Placental pericyte (primary cell): ENCODE measurements at places on chromosomes 6 and 20. TPM values are rescaled to one million over a fixed set of nuclear protein-coding genes. Genes with fewer than 3 reads are reported as not detected.

The CDH26 gene
- total RNA-seq = not detected in 2 replicates

The BTN3A1 gene
- total RNA-seq = 26.2 and 36.8 TPM in 2 replicates

The GATA5 gene
- not detected in 2 replicates for total RNA-seq

The UNC93A gene
- not detected in 2 replicates for total RNA-seq

The WFDC10B gene
- not detected in 2 replicates for total RNA-seq

The SPATS1 gene
- 0.14 TPM in 1 of 2 replicates, not detected in the other for total RNA-seq

The HLA-DPA1 gene
- total RNA-seq = 2.4 TPM in 1 of 2 replicates, not detected in the other

The TMEM74B gene
- not detected in 2 replicates for total RNA-seq

The FAM210B gene
- 32.0 and 41.2 TPM in 2 replicates for total RNA-seq

The PAK5 gene
- not detected in 2 replicates for total RNA-seq
